ENCODE measurements at places on chromosomes 11 and 22. TPM values are rescaled to one million over a fixed set of nuclear protein-coding genes. Genes with fewer than 3 reads are reported as not detected.
A peak's percentile ranks its signal among the peaks of the same experiment; 100 is the strongest.

The MRGPRE gene
- total RNA-seq: 0.36 TPM

The MUC6 gene
- 0.82 TPM for total RNA-seq

The OR51E2 gene
- not detected for total RNA-seq

The TMEM191B gene
- 7.3 TPM for total RNA-seq

GRCh38 chr11:44711113-44711786 lies 15.5 kb upstream of the TSPAN18 start:
- peak; percentile 96 for ATAC-seq

DNA sequence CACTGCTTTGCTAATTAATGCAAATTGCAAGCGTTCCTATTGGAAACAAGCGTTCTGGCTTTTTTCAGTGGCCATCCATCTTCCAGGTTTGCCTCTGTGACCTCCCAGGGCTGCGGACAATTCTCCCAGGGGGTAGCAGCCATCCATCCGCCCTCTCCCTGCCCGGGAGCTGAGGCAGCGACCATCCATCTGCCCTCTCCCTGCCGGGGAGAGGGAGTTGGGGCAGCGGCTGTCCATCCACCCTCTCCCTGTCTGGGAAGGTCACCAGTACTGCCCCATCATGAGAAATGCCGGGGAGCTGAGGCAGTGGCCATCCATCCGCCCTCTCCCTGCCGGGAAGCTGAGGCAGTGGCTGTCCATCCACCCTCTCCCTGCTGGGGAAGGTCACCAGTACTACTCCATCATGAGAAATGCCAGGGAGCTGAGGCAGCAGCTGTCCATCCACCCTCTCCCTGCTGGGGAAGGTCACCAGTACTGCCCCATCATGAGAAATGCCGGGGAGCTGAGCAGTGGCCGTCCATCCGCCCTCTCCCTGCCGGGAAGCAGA lies 394.7 kb downstream of the BRD1 start:
- ATAC-seq: no peak

- ATAC-seq: peak; percentile 20
These were observed 759 bp downstream of the CPT1A start for GRCh38 chr11:68840661-68841653.

GRCh38 chr22:36853407-36854099 lies 7.3 kb upstream of the NCF4 start:
- ATAC-seq: peak; percentile 25

DNA sequence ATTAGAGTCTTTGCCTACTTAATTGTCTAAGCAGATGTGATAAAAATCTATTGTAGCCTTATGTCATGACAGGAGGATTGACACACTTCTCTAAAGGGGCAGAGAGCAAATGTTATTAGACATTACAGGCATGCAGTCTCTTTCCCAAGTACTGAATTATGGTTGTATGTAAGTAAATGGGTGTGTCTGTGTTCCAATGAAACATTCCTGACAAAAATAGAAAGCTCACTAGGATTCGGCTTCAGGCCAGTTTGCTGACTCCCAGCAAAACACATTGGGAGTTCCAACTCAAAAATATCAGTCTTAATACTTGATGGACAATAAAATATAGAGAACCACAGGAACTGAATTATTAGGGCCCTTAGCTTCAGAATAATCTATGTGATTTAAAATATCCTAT lies 1480.4 kb downstream of the FAM181B start:
- peak; percentile 60 for ATAC-seq

DNA sequence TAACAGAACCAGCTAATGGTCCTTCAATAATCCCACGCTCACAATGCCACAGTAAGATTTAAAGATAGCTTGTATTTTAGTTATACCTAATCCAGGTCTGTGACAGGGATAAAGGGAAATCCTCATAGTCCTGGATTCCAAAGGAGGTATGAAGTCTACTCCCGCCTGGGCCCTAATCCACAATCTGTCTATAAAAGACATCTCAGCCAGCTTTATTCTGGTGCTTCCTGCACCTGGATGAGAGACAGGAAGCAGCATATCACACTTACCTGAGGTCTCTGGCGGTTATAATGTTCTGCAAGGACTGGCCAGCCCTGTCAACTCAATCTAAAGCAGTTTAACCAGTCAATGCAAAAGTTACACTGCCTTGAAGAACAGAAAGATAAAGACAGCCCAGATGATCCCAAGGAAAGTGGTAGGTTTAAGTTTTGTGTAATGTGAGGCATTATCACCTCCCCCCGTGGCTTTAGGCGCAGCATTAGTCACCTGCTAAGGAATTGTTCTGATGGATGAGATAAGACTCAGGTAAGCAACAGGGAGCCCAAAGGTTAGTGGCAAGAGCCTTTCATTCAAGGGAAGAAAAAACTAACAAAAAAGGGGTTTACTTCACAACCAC lies 57.6 kb downstream of the PLEKHA7 start:
- no peak for ATAC-seq

- ATAC-seq: peak; percentile 14
These were observed 24.6 kb downstream of the MRGPRD start for GRCh38 chr11:68956142-68956541.

DNA sequence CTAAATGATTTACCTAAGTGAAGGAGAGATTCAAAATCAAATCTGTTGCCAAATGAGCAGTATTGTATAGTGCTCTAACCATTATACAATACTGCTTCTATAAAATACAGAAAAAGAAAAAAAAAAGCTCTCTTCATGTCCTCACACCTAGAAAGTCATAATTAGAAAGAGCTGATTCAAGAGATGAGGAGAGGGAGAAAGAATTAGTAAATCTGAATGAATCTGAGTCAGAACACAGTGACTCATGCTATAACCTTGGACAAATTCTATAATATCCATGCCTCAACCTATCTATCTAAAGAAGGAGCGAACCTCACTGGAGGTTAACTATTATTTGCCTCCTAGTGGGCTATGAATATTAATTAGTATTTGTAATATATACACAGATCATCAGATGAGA lies 29.4 kb downstream of the AMBRA1 start:
- no peak for ATAC-seq

All from motor neuron (in vitro differentiated cells).